ENCODE measurements at places on chromosomes 11 and 22. TPM values are rescaled to one million over a fixed set of nuclear protein-coding genes. Genes with fewer than 3 reads are reported as not detected.
A peak's percentile ranks its signal among the peaks of the same experiment; 100 is the strongest.

GRCh38 chr11:60502221-60502775 lies 9.7 kb downstream of the MS4A12 start:
- DNase-seq: no peak

DNA sequence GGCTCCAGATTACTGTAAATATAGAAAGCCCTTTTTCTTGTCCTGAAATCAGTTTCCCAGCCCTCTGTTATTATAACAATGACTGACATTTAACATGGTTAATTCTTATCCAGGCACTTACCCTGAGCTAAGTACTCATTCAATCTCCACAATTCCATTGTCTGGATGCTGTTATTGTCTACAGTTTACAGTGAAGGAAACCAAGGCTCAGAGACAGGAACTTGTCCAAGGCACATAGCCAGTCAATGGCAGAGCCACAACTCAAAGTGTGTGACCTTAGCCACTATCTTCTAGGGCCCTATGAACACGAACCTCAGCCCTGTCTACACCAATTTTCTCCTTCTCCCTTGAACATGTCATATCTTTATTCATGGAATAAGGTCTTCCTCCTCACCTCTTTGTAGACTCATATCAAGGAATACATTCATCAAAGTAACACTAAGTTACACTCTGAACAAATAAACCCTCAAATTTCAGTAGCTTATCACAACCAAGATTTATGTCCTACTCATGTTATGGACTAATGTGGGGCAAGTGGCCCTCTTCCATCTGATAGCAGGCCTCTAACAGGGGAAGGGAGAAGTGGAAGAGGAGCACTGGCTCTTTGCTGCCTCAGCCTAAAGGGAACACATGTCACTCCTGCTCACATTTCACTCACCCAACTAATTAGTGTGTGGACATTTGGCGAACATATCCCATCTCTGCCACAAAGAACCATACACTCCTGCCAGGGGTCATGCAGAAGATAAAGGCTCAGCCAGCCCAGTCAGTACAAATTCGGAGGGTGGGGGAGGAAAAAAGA lies 39.3 kb upstream of the APLNR start:
- no peak for DNase-seq

DNA sequence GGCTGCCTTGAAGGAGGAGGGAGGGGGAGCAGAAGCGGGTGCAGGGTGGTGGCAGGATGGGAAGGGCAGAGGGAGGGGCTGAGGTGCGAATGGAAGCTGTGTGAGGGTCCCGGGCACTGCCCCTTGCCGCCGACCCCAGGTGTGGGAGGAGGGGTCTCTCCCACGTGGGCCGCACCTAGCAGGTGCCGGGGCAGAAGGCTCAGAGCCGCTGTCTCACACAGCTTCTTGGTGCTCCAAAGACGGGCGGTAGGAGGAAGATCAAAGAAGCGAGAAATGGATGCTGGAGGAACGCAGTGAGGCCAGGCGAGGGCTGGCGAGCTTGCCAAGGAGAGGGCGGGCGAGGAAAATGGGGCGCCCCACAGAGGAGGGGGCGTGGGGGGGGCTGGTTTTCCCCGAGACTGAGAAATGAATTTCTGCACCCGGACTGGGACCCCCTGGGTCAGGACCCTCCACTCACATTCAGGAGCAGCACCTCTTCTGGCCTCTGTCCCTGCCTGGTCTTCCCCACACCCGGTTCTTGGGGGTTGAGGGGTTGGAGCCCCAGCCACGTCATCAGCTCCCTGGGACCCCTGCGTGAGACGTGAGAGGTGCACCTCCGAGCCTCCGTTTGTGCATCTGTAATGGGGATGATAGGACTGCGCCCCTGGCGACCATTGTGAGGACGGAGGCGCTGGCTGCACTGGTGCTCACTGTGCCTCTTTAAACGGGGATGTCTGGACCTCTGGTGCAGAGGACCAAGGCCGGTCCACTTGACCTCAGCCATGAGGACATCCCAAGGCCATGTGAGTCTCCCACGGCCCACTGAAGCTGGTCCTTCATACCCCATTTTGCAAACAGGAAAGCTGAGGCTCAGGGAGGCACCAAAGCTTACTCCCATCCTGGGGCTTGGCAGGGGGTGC lies 16.8 kb downstream of the LSP1 start:
- no peak for DNase-seq

DNA sequence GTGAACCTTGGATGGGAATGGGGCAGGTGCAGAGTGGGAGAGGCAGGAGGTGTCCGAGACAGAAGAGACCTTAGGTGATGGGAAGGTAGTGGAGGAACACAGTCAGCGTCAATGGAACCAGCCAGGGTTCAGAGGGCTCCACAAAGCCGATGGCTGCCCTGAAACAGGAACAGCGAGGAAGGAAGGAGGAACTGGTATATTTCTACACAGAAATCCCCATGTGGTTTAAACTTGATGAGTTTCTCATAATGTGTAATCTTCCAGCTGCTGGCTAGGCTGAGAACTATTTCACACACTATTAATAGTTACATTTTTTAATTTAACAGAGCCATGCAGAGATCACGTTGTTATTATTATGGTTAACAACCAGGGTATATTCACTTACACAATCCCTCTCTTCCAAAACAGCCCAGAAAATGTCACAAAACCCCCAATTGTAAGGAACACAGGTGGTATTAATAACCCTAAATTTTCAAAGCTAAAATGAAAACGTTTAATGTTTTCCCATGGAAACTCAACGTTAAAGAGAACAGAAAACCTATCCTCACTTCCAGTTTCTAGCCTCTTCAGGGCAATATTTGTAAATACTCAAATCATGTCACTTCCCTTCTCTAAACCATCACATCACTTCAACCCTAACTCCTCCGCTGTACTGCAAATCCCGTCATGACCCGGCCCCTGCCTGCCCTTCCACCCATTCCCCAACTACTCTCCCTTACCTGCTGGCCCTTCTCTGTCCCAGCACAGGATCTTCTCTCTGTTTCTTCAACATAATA lies 74.5 kb upstream of the ARFGAP3 start:
- no peak for DNase-seq

DNA sequence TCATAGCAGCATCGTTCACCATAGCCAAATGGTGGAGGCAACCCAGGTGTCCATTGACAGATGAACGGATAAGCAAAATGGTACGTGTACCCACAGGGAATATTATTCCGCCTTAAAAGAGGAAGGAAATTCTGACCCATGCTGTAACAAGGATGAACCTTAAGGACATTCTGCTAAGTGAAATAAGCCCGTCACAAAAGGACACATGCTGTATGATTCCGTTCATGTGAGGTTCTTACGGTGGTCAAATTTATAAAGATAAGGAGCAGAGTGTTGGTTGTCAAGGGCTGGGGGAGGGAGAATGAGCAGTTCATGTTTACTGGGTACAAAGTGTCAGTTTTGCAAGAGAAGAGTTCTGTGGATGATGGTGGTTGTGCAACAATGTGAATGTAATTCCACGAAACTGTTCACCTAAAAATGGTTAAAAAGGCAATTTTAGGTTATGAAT lies 26.3 kb downstream of the APOL1 start:
- no peak for DNase-seq

GRCh38 chr22:36365020-36365411 lies 22.8 kb downstream of the MYH9 start:
- peak; percentile 93 for DNase-seq

GRCh38 chr11:90438069-90438468 lies 215.2 kb upstream of the CHORDC1 start:
- no peak for DNase-seq

- DNase-seq: no peak
These were observed 3911.2 kb upstream of the OR11H1 start for GRCh38 chr22:11616811-11617210.

DNA sequence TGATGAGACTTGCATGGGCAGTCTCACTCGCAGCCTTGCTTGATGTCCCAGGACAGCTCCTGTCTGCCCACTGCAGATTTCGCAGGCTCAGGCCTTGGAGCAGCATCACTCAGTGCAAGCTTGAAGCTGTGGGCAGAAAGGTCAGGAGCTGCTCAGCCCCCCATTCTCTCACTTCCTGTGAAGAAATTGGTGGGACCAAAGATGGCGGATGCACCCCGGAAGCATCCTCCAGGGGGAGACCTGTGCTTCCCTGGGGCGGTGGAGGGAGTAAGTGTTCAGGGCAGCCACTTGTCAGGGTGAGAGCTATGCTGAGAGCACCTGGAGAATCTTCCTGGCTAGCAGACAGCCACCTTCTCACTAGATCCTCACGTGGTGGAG lies 11.3 kb downstream of the PLAAT2 start:
- DNase-seq: no peak

Gene OR51B5
- polyA plus RNA-seq: not detected

Gene APOBEC3B
- 1.4 TPM for polyA plus RNA-seq

Measured in CD4-positive, CD25-positive, alpha-beta regulatory T cell (primary cell).